Gastrocnemius medialis (tissue), 4 donors: ENCODE measurements at places on chromosomes 13 and 19. TPM values are rescaled to one million over a fixed set of nuclear protein-coding genes. Genes with fewer than 3 reads are reported as not detected.
A peak's percentile ranks its signal among the peaks of the same experiment; 100 is the strongest.

DNA sequence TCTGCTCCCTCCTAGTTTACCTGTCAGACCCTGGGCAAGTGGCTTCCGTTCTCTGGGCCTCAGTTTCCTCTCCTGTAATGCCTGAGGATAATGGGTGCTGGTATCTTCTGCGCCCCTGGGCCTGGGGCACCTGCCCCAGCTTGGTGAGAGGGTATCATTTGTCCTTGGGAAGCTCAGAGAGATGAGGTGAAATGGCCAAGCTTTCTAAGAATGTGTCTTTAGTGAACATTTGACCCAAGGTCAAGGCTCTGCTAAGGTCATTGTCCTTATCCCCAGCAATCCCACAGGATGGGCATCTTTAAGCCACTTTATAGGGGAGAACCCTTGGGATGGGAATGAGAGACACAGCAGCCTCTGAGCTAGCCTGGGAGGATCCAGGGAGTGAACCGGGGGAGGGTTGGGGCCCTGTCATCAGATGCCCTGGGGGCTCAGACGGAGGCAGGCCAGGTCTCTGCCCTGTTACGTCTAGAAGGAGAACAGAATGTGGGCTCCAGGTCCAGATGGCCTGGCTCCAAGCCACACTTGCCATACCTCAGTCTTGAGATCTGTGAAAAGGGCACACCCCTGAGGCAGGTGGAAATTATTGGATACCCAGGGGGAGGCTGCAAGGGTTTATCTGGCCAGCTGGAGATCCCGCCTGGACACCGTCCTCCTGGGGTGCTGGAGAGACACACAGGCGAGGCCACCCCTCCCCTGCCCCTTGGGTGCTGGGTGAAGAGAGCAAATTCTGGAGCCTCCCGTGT, 1.1 kb upstream of the NFIC start:
- no peaks in the 10 kb centered on the region for H3K36me3 ChIP-seq
- DNase-seq: no peak
- H3K27ac ChIP-seq: peak overlapping the region; percentile 99
- peaks cover 45% of the 10 kb centered on the region for H3K4me1 ChIP-seq

DNA sequence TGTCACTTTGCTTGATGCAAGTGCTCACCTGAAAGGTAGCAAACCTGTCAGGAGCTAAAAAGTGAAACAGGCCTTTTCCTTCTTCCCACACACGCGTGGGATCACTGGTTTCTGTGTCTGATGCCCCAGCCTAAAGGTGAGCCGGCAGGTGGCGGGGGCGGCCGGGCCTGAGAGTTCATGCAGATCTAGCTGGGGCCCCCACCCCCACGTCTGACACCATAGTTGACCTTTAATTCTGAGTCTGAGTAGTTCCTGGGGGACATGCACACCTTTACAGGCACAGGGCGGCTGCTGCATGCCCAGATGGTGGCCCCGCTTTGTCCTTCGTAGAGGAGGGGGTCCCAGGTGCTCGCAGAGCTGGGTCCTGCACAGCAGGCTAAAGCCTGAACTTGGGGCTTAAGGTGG, 345.3 kb downstream of the TEX29 start:
- no peak overlapping the region for H3K27ac ChIP-seq
- DNase-seq: no peak
- no peaks in the 10 kb centered on the region for H3K27me3 ChIP-seq
- no peaks in the 10 kb centered on the region for H3K36me3 ChIP-seq
- H3K4me3 ChIP-seq: no peak overlapping the region

GRCh38 chr13:98729658-98730057, 22.8 kb downstream of the SLC15A1 start:
- no peak overlapping the region for H3K27ac ChIP-seq
- H3K36me3 ChIP-seq: no peaks in the 10 kb centered on the region
- no peak overlapping the region for H3K4me3 ChIP-seq

Gene F10
- total RNA-seq: 3.4 TPM

Gene ATCAY
- total RNA-seq: not detected
